ENCODE measurements at places on chromosomes 6 and 20.

DNA sequence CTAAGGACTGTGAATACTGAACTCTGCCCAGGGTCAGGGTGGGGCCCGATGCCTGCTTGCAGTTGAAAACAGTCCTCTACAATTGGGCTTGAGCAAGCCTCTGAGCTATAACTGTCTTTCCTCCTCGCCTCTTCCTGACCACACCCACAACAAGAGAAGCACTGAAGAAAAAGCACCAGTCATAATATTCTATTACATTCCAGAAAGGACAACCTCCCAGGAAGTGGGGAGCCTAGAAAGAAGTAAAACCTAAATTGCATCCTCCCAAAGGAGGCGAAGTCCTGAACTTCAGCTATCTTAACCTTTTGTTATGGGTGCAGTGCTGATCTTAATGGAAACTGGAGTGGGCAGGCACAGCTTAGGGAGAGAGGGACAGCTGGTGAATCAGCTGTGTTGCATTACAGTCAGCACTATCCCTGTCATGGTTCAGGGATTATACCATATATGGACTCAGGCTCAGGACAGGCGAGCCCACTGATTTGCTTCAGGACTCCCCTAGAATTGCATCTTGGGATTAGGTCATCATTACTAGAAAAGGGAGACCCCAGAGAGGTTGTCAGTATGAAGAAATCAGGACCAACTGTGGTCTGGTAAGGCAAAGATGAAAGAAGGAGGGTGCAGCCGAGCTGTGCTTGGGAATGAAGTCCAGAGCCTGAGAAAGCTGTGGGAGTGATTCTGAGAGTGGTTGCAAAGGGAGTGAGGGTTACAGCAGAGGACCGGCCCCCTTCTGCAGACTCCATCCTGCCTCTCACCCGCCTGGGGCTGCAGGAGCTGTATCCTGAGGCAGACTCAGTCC lies 18.3 kb upstream of the TRAM2 start:
- DNase-seq, result no peak

- DNase-seq, result no peak
Observed at GRCh38 chr6:90222724-90223198, 73.9 kb downstream of the BACH2 start.

GRCh38 chr6:111533087-111533784 lies 50.2 kb upstream of the REV3L start:
- DNase-seq, result no peak

DNA sequence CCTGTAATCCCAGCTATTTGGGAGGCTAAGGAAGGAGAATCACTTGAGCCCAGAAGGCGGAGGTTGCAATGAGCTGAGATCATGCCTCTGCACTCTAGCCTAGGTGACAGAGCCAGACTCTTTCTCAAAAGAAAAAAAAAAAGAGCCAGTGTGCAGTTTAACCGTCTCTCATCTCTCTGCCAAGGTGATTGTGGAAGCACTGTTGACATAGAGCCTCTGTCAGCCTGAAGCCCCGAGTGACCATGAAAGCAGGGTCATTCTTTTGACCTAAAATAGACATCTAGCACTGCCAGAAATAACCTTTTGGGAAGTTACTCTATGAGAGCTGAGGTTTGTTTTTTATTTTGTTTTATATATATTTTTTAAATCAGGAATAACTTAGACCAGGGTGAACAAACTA lies 7.4 kb downstream of the DEFB127 start:
- DNase-seq, result no peak

DNA sequence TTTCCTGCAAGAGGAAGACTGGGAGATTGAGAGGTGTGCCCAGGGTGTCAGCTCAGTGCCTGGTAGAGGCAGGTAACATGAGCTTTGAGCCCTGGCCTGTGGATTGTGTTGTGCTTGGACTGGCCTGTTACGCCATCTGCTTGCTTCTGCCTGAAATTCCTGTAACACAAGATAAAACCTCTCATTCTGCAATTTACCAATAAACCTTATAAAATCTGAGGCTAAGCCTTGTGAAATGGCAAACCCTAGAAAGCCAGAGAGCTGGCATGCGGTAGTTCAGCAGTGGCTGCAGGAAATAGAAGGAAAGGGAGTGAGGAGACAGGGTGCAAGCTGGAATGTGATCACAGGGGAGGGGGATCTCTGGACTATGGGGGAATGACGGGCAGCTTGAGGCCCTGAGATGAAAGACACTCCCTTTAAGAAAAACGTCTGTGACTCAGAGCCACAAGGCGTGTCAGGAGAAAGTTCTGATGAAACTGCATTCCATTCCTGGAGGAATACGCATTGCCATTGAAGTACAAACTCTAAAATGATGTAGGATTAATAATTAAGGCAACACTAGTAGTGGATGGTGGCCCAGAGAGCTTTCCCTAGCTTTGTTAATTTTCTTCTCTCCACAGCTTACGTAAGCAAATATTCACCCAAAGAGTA lies 26.3 kb upstream of the TFAP2A start:
- DNase-seq, result no peak

- no peak for DNase-seq
Observed at GRCh38 chr6:141470810-141471209, 661.9 kb upstream of the GJE1 start.

DNA sequence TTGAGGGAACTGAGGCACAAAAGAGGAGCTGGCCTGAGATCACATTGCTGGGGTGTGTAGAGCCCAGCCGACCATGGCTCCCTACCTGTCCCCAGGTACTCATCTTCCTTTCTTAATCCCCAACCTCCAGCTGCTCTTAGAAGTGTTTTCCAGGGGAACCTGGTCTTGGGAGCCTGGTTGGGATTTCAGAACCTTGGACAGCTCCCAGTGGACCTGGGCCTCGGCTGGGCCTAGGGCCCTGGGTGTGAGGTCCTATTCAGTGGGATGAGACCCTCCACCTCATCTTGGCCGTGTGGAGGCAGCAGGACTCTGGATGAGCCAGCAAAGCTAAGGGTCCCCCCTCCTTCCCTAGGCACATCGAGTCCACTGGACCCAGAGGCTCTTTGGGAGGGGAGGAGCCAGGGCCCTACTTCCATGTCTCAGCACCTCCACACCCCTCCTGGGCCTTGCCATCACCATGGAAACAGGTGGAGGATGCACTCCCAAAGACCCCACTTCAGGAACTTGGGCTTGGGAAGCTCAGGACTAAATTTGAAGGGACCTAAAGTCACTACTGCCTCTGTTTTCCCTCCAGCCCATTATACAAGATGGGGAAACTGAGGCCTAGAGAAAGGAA lies 38.5 kb downstream of the DLGAP4 start:
- DNase-seq, result no peak

- no peak for DNase-seq
Observed at GRCh38 chr6:88494401-88495140, 328.4 kb upstream of the CNR1 start.

DNA sequence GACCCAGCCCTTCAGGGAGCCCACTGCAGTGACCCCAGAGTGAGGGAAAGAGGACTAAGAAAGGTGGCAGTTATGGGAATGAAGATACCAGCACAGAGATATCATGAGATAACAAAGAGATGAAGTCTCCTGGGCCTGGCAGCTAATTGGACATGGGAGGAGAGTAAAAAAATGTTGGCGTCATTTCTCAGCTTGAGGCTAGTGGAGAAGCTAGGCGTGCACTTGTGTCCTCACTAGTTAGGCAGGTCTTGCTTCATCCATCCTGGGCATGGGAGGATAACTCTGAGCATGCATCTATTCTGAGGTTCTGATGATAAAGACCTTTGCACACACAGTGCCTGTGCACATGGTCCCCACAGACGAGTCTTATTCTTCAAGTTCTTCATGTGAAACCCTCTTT lies 4.1 kb upstream of the GFOD1 start:
- DNase-seq, result no peak

GRCh38 chr6:109791301-109791700 lies 100.2 kb downstream of the FIG4 start:
- DNase-seq, result no peak

DNA sequence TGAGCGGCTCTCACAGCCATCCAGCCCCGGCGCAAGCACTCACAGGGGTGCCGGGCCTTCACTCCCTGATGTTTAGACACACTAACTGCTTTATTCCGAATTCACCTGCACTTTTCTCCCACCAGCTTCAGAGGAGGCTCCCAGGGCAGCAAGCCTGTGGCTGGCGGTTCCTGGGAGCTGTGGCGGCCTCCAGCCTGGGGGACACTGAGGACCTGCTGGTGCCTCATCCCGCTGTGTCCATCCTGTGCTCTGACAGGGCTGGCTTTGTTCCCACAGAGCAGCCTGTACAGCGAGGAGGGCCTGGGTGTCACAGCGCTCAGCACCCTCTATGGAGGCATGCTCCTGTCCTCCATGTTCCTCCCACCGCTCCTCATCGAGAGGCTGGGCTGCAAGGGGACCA lies 3.1 kb downstream of the UNC93A start:
- DNase-seq, result no peak

DNA sequence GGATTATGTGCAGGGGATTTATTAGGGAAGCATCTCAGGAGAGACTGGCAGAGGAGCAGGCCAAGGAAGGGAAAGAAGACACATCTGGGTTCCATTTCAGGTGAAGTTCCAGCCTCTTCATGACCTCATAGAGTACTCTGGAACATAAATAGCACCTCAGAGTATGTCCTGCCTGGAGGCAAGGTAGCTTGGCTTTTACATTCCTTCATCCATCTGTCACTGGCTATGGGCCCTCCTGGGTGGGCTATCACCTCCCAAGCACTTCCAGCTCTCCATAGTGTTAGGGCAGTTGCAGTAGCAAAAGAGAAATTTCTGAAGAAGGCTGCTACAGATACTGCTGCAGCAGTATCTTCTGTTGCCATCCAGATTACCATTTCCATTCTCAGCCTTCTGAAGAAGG lies 116.0 kb downstream of the PLCB1 start:
- no peak for DNase-seq

GRCh38 chr6:142878407-142878806 lies 66.6 kb downstream of the HIVEP2 start:
- DNase-seq, result no peak

DNA sequence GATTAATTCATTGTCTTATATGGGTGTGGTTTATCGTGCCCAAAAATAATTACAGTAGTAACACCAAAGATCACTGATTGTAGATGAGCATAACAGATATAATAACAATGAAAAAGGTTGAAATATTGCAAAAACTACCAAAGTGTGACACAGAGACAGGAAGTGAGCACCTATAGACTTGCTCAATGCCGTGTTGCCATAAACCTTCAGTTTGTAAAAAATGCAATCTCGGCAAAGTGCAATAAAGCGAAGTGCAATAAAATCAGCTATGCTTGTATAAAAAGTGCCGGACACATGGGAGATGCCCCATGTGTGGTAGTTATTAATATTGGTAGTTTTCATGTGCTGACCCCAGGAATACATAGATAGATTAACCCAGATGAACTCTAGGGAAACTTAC lies 192.6 kb downstream of the NRN1 start:
- no peak for DNase-seq

- DNase-seq, result no peak
Observed at GRCh38 chr20:13581451-13581850, 57.3 kb downstream of the TASP1 start.

GRCh38 chr6:101396548-101397173 lies 3.2 kb downstream of the GRIK2 start:
- DNase-seq, result no peak

DNA sequence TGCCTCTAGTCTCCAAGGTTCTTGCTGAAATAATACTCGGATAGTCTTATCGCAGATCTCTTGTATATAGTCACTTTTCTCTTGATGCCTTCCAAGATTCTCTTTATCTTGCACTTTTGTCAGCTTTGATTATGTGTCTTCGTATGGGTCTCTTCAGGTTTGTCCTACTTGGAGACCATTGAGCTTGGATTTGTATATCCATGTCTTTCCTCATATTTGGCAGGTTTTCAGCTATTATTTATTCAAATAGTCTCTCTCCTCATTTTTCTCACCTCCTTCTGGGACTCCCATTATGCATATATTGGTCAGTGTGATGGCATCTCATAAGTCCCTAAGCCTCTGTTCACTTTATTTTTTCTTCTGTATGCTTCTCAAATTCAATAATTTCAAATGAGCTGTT lies 23.0 kb downstream of the ECI2 start:
- no peak for DNase-seq

- DNase-seq, result no peak
Observed at GRCh38 chr6:14706378-14706929, 539.4 kb upstream of the JARID2 start.

- no peak for DNase-seq
Observed at GRCh38 chr6:128516514-128516898, 3.9 kb downstream of the PTPRK start.

- DNase-seq, result no peak
Observed at GRCh38 chr6:160781298-160781697, 79.3 kb downstream of the PLG start.

GRCh38 chr6:88167352-88167937 lies 1.3 kb upstream of the CNR1 start:
- DNase-seq, result peak; percentile 22

GRCh38 chr6:47057830-47058540 lies 15.9 kb upstream of the ADGRF1 start:
- DNase-seq, result no peak

DNA sequence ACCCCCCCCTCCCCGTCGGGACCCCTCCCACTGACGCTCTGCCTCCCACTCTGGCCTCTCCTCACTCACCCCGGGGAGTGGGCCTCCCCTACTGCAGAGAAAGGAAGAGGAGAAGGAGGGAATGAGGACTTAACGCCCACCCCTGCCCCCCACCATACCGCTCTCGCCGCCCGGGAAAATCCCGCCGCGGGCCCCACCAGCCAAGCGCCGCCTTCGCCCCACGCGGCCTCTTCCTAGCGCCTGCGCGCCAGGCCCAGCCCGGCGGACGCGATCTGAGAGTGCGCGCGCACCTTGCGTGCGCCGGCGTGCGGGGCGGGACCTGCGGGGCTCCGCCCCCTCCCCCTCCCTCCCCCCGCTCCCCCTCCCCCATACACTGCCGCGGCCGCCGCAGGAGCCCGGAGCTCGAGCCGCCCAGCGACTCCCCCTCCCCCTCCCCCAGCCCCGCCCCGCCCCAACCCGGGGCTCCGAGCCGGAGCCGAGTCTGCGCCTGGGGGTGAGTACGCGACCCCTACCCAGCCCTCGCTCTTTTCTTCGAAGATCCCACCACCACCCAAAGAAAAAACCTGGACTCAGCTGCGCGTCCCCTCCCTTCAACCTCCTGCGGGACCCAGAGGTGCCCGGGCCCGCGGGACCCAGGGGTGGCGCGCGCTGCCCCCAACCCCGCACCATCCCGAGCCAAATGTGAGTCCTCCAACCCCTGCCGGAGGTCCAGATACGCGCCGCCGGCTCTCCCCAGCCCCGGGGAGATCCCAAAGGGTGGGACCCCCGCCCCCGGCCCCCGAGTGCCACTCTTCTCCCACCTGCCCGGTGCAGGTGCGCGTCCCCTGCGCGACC lies at the start of the genes MRPL14 and TMEM63B:
Gene MRPL14, minus strand, starts transcription at position 267 of the 834 bp plus-strand sequence. CDS start 10,841 bp downstream, outside the sequence.
Gene TMEM63B, plus strand, starts transcription at position 369 of the 834 bp plus-strand sequence. CDS start 7,031 bp downstream, outside the sequence.
- peak; percentile 99 for DNase-seq

All from GM12892 (cell line).